ENCODE measurements at places on chromosomes 1 and 21.

DNA sequence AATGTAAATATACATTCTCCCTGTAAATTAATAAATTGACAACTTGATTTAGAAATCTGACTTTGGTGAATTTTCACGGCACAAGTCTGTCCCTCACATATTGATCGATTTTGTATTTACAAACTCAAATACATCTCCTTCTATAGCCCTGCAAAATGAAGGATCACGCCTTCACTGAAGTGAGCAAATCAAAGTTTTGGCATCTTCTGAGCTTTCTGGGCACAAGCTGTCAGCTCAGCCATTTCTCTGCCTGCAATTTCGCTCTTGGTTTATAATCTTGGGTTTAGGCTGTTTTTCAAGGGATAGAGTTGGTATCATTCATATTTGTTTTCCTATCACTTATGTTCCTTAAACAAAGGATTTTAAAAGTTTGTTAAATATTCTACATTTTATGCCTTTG is 25.8 kb downstream of the ANP32E start:
- no peak for DNase-seq

- DNase-seq = no peak
Measured at GRCh38 chr1:4063516-4063915, 163.4 kb upstream of the C1orf174 start.

DNA sequence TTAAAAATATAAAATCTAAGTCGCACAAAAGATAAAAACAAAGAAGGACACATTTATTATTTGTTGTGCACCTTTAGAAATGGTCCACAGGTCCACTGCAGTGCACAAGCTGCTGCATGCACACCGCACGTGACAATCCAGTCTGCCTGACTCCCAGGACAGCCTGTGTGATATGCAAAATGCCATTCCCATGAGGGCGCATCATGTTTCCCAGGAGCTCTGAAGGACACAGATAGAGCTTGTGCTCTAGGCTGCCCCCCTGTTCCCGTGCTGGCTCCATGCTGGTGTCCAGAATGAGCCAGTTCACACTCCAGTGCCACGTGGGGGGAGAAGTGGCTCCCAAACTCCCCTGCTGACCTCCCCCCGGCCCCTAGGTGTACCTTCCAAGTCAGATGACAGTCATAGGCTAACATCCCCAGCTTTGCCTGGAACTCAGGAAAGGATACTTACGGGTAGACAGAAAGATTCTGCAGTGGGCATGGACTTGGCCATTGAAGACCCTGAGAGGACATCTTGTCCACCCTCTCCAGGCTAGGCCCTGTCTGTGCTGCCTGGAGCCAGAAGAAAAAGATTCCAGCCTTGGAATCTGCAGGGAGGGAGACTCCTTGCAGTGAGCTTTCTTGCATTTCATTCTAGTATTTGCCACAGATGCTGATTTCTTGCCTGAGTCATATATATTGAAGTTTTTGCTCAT is 26.3 kb downstream of the RAB7B start:
- no peak for DNase-seq

DNA sequence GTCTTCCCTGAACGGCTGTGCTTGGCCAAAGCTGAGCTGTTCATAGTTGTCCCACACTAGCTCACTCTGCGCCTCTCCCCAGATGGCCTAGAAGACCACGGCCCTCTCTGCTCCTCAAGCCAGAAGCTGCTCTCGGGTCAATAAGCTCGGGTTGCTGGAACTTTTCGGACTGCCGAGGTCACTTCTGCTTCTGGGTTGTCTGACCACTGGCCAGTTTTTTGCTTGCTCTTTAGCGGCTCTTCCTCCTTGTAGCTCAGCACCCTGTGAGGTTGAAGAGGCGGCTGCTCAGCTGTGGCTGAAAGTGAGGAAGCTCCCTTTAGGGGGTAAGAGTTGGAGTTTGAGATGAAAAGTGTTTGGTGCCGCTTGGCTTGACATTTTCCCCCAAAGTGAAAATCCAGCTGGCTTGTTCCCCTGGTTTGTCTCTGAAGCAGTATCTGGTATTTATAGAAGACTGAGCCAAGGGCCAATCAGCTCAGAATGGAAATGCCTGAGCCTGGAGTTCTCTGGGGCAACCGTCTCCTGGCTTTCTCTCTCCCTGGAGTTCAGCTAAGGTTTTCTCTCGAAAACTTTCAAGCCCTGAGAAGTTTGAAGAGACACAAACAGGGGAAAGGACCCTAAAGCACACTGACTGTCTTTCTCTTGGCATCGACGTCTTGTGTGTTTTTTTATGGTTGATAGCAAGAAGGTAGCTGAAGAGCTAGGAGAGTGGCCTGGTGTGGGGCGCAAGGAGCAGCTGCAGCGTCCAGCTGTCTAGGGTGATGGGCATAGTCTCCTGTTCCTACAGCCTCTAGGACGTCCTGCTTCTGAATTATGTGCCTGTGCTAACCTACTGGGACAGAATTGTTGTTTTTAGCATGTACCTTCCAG is 72.0 kb downstream of the SYT6 start:
- DNase-seq = no peak

- no peak for DNase-seq
Measured at GRCh38 chr21:45764792-45765191, 121.3 kb downstream of the PCBP3 start.

GRCh38 chr1:211135342-211135950 is 1.5 kb upstream of the KCNH1 start:
- no peak for DNase-seq

DNA sequence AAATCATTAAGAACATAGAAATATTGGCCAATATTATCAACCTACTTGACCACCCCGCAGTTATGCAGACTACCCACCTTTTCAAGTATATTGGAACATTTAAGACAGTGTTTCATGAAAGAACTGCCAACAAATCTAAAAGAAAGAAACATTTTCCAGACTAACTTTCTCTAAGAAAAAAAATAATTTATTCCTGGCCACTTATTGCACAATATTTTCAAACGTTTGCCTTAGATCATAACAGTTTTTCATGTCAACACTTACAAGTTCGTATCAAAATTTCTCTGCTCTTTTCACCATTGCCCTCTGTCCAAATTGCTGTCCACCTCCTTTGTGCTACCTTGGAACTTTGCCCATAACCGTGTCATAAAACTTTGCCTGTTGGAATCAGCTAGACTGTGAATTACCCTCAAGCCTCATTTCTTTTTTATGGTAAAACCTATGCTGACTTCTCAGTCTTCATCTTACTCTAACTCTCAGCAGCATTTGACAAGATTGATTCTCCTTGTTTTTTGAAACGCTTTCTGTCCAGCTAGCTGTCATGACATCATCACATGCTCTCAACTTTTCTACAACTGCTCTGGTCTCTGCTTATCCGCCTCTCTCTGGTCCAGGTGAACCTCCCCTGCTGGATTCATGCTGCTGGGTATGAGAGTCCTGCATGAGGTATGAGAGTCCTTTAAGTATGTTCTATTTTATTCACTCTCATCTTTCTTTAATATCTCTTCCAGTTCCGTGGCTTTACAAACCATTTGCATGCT is 92.8 kb upstream of the CHRM3 start:
- DNase-seq = no peak

DNA sequence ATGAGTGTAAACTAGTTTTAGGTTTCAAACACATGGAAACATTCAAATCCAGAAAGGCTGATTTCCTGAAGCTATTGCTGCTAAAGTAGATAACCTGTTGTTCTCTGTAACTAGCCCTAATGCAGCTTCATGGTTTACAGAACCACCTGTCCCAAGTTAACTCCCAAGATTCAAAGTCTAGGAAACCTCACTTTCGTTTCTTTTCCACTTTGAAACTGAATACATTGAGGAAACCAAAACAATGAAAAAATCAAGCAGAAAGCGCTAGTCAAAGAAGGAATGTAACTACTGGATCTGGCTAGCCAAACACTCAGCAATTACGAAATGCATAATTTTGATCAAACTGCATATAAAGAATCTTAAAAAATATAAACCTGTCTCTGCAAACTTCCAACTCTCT is 17.8 kb downstream of the SLC16A1 start:
- no peak for DNase-seq

DNA sequence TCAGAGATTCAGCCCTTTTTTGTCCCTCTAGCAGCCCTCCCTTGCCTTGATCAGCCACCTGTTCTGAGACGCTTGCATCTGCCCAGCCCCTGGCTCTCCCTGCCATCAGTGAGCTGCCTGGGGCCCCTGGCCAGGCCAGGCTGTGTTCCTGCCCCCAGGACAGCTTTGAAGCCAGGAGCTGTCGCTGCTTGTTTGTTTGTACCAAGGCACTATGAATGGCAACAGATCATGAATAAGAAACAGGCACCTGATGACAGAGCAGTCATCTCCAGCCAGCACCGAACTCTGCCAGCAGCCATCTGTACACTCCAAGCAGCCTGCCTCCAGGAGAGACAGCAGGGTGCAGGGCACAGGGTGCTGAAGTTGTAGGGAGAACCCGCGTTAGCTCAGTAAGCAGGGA is 8.1 kb upstream of the VWA5B1 start:
- no peak for DNase-seq

DNA sequence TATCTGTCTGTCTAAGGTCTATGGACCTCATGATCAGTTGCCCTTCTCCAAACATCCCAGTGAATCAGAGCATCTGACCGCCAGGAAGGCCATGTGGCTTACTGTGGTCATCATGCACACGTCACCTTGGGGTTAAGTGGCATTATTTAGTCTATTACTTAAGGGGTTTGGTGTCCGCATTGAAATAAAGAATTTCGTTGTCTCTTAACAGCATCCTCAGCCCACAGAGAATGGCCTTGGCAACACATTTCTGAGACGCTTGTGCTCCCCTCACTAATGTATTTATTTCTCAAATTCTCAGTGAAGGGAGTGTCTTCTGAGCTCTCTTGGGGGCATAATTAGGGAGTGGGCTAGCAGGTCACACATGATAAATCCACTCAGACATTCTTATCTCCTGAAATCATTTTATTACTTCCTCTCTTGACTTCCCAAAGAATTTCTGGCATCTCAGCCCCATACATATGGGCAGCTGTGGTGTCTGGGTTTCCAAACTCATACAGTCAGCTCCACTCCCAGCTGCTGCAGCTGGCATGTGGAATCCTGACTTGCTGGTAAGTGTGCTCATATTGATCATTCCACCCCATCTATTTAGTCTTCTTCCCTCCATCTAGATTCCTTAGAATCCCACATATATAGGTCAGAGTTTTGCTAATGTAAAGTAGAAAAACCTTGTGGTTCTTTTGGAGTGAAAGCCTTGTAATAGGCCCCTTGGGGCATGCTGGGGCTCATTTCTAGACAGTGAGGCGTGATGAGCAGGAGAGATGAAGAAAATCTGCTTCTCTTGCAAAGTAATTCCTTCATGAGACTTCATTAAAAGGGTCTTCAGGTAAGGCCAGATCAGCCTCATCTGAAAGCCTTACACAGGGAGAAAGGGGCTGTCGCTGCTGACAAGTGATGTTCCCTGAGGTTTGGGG is 110.5 kb downstream of the HHAT start:
- DNase-seq = no peak

GRCh38 chr1:36463463-36463802 is 751 bp downstream of the MRPS15 start:
- DNase-seq = no peak

- DNase-seq = no peak
Measured at GRCh38 chr1:67261680-67262079, 46.0 kb upstream of the IL12RB2 start.

- DNase-seq = no peak
Measured at GRCh38 chr1:182114627-182115023, 53.1 kb upstream of the ZNF648 start.

DNA sequence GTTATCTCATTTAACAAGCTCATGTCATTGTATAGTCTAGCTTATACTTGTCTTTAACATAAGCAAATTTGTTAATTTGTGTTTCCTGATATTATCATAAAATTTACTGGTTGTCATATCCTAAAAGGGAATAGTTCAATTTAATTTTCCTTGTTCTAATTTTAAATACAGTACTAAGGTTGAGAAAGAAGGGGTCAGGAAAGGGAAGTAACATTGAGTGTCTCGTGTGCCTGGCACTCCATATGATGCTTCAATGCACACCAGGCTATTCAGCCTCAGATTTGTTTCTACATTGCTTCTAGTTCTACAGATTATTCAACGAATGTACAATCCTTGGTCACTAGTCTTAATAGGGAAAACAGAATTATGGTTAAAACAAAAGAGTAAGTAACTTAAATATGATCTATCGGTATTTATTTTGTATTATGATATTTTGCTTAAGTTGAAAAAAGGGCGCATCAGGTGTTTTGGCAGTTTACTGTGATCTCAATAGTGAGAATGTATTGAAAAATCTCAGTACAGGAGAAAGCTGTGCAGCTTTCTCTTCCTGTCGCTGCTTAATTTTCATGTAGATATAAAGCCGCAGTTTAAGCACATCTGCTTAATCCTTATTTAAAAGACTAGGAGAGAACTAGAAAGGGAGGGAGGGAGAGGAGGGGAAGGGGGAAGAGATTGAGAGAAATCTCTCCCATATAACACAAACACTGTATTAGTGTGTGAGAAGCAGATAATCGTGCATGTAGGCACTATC is 13.0 kb downstream of the PTPRC start:
- DNase-seq = no peak

DNA sequence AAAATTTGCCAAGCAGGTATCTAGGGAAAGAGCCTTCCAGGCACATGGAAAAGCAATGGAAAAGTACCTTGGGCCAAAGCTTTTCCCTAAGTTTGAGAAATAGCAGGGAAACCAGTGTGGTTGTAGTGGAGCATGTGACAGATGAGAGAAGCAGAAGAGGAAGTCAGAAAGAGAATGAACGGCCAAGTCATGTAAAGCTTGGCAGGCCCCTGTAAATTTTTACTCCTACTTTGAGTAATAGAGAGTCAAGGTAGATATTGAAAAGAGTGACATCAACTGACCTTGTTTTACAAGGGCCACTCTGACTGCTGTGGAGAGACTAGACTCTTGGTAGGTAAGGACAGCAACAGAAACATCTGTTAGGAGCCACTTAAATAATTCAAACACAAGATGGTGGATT is 180.9 kb upstream of the PRMT6 start:
- DNase-seq = no peak

DNA sequence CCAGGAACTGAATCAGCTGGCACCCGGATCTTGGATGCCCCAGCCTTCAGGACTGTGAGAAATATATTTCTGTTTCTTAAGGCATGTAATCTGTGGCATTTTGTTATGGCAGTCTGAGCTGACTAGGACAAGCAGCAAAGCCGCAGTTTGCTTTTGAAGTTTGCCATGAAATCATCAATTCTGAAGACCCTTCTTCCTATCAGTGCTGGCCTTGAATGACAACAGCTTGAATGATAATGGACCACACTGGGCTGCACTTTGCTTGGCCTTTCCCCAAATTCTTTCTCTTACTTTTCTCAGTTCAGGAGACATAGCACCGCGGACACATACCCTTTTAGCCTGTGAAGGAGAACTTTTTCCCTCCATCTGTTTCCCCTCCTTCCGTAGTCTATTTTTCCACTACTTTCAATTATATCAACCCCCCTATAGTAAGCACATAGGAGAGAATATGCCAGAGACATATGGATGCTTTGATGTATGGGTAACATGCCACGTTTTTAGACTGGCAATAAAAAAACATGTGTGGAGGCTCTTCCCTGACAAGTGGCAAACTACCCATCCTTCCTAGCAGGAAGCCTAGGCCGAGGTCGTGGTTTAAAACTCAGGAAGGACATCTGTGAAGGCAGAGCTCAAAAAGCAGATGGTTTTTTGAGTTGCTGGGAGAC is 42.9 kb downstream of the HLX start:
- DNase-seq = no peak
